Fibroblast of skin of back (primary cell): ENCODE measurements at places on chromosomes 13 and 19.

DNA sequence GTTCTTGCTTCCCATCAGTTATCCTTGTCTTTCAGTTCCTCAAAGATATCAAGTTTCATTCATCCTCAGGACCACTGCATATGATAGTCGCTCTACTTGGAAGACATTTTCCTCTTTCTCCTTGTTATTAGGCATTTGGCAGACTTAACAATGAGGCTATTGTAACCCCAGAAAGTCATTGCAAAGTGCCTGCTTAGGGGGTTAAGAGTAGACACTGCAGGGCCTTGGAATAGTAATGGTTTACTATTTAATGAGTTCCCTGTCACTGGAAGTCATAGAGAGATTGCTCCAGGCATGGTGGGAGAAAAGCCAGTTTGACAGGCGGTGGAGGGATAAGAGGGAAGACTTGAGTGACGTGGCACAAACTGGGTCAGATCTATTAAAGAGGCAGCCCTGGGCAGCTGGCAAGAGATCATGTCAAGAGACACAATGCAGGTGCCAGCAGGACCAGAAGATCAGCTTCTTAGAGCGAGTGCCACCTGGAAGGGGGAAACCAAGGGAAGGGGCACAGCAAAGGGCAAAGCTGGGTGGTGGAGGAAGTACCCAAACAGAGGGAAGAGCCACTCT lies 16.8 kb upstream of the CPB2 start:
- DNase-seq: no peak

GRCh38 chr19:58091251-58091995 lies 6.6 kb downstream of the ZSCAN18 start:
- DNase-seq: no peak

- DNase-seq: no peak
Observed at GRCh38 chr19:6067975-6068374, 42.3 kb downstream of the RFX2 start.

DNA sequence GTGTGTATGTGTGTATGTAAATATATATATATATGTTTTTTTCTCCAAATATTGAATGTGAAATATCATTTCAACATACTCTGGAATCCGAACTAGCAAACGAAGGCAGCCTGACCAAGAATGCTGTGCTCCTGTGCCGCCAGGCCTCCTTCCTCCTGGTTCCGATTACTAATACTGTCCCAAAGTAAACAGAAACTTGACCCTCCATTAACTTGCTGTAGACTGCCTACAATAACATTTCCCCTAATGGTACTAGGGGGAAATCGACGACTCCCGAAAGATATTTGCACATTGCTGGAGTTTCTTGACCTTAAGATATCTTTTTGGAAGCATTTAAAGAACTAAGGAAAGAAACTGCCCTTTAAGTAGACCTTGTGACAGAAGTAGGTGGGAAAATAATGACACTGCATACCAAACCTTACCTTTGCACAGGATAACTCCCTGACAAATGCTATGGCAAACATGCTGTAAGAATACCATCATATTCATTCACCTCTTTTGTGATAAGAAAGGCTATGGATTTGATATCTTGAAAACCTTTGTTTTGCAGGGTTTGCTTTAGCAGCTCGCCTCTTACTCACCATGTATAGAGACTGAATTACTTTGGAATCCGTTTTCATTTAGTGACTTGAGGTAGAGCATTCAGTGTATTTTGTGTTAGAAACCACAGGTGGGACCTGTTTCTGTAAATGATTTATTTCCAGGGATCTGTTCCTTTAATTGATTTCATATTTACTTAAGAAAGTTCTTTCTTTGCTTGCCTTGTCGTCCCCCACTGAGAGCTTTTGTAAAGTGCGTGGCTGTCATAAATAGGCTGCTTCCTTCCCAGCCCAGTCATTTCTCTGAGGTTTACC lies 80.1 kb downstream of the KLF5 start:
- no peak for DNase-seq

DNA sequence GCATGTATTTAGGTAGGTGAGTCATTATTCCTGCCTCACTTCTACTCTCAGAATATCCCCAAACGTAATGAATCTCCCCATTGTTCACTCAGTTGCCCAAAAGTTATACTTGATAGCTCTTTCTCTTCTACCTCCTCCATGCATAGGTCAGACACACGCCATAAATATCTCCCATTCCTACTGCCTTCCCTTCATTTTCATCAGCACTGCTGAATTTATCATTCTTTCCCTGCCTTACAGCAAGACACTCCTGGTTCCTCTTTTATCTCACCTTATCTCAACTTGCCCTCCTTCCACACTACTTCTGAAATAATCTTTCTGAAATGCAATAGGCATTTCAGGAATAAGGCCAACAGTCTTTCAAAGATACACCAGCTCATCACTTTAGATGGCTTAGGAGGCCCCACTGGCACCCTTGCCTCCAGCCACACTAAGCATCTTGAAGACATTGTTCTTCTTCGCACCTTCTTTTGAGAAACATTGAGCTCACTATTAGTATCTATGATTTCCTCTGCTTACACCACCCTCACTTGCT lies 333.9 kb downstream of the MYO16 start:
- DNase-seq: no peak

GRCh38 chr19:35076657-35077056 lies 35.1 kb downstream of the HPN start:
- no peak for DNase-seq

DNA sequence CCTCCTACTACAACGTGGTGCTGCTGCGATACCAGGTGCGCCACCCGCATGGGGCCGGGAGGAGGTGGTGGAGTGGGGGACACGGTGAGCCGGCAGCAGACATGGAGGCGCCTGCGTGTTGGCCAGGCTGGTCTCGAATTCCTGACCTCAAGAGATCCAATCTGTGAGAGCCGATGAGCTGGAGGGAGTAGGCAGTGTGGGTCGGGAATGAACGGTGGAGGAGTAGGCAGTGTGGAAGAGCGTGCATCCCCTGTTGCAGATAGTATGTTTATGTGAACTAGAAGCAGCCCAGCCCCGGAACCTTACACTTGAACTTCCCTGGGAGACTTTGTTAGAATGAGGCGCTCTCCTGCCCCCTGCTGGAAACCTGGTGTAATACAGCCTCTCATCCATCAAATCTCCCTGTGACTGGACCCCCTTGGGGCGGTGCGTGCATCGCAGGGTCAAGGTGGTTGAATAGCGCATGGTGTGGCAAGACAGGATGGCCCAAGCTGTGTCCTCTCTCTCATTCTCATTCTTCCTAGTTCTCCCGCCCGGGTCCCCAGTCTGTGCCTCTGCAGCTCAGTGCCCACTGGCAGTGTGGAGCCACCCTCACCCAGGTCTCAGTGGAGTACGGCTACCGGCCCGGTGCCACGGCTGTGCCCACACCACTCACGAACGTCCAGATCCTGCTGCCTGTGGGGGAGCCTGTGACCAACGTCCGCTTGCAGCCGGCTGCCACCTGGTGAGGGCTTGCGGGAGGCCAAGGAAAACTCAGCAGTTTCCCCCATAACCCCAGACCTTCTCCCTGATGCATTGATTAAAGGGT lies 10.5 kb upstream of the B3GNT3 start:
- peak; percentile 55 for DNase-seq

GRCh38 chr19:29934781-29935180 lies 7.3 kb upstream of the URI1 start:
- no peak for DNase-seq

- DNase-seq: peak; percentile 66
Observed at GRCh38 chr19:48644839-48645619, 958 bp downstream of the CA11 start.

DNA sequence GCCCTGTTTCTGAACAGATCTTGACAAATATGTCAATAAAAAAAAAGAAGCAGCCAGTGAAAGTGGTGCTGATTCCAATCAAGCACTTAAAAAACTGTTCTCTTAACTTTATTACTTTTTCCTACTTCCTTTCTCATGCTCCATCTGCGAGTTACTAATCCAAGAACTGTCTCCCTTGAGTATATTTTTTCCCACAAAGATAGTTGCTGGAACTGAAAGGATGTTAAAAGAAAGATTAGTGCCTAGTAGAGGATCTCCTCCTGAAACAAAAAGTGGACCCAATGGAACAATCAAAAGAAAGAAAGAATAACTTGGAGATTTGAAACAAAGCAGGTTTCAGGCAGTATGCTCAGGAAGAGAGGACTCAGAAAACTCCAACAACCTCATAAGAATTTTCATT lies 1034.8 kb downstream of the PCDH17 start:
- no peak for DNase-seq

DNA sequence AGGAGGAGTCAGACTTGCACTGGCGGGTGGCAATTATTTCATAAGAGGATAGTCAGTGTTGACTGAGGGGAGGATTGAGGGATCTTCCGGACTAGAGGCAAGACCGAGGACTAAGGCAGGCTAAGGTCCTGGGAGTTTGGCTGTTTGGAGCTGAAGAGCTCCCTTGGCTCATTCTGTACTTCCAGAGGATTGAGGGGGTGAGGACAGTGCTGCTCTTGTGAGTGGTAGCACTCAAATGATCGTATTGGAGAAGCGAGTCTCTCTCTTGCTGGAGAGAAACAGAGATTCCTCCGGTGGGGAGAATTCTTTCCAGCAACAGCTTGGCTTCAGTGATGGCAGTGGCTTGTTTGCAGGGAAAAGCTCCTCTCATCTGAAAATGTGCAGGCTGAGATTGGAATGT lies 47.1 kb downstream of the ING1 start:
- no peak for DNase-seq

DNA sequence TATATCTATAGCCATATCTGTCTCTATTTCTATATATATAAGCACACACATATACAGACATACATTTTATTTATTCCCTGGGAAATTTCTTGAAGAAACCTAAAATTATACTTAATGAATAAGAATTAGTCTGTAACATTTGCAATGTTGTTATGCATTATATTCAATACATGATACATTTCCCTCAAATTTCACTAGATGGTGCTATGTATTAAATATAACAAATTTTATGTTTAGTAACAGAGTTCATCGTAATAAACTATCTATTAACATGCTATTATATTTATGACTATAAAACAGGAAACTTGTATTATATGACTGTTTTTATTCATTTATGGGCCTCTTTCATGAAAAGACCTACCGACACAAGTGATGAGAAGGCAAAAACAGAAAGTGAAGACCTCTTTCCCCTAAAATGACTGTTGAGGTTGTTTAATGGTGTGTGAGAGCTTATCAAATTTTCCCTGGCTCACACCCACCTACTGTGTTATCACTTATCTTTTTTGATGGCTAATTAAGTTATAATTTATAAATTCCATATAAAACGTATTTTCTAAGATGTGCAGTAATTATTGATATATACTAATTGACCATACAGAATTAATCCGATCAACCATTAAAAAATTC lies 881.9 kb downstream of the SLITRK6 start:
- peak; percentile 32 for DNase-seq
